Glomerular endothelial cell (primary cell): ENCODE measurements at places on chromosomes 6 and 20.

DNA sequence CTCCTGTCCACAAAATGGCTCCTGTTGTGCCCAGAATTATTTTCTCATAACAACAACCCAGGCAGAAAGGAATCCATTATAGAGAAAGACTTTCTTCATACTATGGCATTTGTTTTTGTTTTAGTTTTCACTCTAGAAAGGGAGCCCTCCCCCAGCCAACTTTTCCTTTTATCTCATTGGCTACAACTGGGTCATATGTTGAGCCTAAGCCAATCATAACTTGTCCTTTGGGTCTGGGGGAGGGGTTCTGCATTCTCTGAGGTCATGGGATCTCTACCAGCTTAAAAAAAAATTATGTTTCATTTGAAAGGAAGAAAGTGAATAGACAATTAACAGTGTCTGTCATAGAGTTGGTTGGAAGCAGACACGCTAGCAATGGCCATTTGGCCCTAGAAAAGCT, 177.6 kb downstream of the AIG1 start:
- DNase-seq: no peak

- DNase-seq: no peak
Measured at GRCh38 chr6:46051962-46052361, 36.3 kb upstream of the CLIC5 start.

DNA sequence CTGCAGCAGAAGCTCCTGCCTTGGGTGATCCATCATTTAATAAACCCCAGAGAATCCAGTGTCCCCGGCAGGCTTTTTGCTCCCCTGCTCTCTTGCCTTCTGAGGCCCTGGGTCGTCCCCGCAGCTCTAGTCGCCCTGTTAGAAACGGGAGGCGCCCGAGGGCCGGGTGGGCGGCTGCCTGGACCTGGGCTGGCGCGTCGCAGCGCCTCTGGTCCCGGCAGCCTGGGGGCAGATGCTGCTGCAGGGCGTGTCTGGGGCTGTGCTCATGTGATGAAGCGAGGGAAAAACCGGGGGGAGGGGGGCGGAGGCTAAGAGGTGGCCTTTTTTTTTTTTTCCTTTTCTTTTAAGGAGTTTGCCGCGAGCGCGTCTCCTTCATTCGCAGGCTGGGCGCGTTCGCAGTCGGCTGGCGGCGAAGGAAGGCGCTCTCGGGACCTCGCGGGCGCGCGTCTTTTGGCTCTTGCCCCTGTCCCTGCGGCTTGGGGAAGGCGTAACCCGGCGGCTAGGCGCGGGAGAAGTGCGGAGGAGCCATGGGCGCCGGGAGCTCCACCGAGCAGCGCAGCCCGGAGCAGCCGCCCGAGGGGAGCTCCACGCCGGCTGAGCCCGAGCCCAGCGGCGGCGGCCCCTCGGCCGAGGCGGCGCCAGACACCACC, 394 bp downstream of the AKAP12 start:
- no peak for DNase-seq

- no peak for DNase-seq
Measured at GRCh38 chr6:116974526-116975316, 97.7 kb downstream of the RFX6 start.

GRCh38 chr20:20002101-20002998, 14.8 kb upstream of the NAA20 start:
- DNase-seq: no peak

DNA sequence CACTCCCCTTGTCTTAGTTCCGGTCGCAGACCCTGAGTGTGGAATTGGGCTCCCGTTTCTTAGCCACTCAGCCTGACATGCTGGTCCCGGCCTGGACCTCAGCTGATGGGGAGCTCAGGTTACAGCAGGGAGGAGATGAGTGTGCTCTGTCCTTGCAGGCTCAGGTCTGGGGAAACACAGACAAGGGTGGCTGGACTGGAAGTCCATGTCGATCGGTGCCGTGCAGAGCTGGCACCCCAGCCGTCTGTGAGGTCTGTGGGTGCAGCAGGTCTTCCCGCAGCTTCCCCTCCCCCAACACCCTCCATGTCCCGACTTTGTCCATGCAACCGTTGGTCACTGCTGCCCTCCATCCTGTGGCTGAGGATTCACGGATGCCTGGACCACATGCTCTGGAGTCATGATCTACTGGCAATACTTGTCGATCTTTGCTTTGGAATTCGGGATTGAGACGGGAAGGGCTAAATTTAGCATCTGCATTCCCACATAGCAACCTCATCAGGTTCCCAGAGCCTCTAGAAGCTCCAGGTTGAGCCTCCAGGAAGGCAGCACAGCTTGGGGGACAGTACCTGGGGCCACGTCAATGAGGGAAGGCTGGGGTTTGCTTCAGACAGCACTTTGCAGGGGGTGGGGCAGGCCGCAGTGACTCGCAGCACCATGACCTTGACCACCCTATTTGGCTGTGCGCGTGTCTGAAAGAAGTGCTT, 118.8 kb downstream of the PSMB1 start:
- DNase-seq: no peak

- no peak for DNase-seq
Measured at GRCh38 chr20:6976106-6976900, 208.8 kb downstream of the BMP2 start.

- DNase-seq: no peak
Measured at GRCh38 chr6:49782725-49783124, 4.4 kb downstream of the PGK2 start.

DNA sequence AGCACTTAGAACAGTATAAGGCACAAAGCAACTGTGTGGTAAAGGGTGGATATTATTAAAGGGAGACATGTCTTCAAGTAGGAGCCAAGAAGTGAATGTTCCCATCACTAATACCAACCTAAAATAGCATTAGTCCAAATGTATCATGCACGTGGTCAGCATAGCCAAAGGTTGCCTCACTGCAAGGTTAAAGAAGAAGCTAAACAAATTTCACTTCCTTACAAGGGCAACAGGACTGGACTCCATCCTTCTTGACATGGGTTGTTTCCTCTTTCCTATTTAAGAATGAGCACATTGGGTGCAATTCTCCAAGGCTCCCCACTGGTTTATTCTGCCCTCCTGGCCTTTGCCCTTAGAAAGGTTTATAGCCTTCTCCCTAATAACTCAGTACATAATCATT, 186.7 kb downstream of the PHACTR1 start:
- no peak for DNase-seq

- no peak for DNase-seq
Measured at GRCh38 chr6:117079951-117080350, 185.4 kb upstream of the VGLL2 start.

DNA sequence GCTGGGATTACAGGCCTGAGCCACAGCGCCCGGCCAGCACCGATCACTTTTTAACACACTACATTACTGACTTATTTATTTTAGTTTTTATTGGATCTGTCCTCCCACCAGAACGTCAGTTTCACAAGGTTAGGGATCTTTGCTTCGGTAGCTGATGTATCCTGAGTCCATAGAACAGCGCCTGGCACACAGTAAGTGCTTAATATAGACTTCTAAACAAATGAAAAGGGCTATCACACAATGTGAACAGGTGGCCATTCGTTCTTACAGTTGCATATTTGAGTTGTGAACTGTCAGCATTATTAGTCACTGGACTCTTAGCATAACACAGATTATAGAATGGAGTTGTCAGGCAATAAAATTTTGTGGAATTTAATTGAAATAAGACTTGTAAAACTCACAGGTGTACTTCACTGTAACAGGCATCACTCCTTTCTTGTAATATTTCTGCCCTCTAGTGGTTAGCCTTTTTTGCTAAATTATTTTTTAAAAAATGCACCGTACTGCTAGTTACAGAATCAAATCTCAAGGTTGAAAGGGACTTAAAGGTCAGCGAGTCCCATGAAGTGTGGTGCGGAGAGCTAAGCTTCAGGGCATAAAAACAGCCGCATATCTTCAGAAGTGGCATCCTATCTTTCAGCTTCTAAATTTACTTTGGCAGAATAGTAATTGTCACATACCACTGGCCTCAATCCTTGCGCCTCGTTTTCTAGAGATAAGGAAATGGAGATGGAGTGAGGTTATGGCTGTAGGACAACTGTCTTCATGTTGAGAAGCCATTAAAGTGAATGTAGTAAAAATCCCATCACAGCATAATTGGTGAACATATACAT, 3.4 kb upstream of the TBC1D7 start:
- no peak for DNase-seq

DNA sequence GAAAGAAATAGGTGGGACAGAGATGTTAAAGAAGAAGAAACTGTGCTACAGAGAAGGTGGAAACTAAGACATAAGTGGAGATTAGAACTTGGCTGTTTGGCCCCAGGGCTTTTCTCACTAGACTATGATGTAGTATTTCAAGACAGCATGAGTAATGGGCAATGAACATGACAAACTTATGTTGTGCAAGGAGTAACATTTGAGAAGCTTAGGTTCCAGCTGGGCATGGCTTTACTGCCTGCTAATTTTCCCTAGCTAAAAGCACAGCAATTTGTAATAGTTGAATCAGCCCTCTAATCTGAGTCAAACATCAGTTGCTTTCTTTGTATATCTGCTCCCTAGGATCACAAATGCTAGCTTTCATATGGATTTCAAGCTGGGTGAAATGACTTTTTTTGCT, 294.3 kb upstream of the BMP2 start:
- DNase-seq: no peak

GRCh38 chr6:168180548-168181011, 101.6 kb upstream of the FRMD1 start:
- no peak for DNase-seq

- DNase-seq: no peak
Measured at GRCh38 chr6:132369526-132369925, 31.7 kb downstream of the MOXD1 start.

- no peak for DNase-seq
Measured at GRCh38 chr6:151722342-151722741, 85.1 kb upstream of the ESR1 start.

- no peak for DNase-seq
Measured at GRCh38 chr6:164337024-164337924, 922.8 kb downstream of the QKI start.

DNA sequence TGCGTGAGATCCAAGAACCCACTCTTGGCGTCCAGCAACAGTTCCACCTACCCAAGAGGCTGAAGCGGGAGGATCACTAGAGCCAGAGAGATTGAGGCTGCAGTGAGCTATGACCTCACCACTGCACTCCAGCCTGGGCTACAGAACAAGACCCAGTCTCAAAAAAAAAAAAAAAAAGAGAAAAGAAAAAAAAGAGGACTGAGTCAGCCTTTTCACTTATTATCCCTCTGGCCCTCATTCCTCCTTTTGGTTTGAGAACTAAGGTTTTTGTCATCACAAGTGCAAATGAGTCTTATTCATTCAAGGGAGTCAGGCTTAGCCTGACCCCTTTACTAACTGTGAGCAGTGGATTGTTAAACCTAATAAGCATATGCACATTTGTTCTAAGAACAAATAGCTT, 37.9 kb upstream of the JARID2 start:
- DNase-seq: no peak
